ENCODE measurements at places on chromosomes 12 and 14.

- peak; percentile 26 for DNase-seq
These were observed 5.5 kb downstream of the KRT80 start for GRCh38 chr12:52186118-52186840.

DNA sequence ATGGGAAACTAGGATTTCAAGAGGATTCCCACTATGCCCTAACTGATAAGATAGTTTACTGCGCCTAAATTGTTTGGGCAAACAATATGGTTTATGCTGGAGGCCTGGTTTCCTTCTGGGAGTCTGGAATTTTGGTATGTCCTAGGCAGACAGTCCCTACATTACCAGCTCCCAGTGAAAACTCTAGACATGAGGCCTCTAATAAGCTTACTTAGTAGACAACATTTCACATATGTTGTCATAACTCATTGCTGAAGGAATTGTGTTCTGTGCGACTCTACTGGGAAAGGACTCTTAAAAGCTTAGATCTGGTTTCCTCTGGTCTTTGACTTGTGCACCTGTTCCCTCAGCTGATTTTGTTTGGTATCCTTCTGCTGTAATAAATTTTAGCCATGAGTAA lies 18.0 kb upstream of the PRPF39 start:
- DNase-seq, result no peak

GRCh38 chr14:66401449-66402095 lies 84.6 kb upstream of the CCDC196 start:
- DNase-seq, result no peak

DNA sequence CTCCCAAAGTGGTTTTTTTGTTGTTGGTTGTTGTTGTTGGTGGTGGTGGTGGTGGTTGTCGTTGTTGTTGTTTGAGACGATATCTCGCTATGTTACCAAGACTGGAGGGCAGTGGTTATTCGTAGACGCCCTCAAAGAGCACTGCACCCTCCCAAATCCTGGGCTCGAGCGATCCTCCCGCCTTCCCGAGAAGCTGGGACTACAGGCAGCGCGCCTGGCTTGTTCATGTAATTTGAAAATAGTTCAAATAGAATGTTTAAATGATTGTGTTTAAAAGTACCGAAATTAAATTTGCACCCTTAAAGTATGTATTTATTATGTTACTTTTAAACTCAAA lies 439 bp upstream of the ANAPC5 start:
- no peak for DNase-seq

- no peak for DNase-seq
These were observed 166.6 kb downstream of the KITLG start for GRCh38 chr12:88413646-88414045.

DNA sequence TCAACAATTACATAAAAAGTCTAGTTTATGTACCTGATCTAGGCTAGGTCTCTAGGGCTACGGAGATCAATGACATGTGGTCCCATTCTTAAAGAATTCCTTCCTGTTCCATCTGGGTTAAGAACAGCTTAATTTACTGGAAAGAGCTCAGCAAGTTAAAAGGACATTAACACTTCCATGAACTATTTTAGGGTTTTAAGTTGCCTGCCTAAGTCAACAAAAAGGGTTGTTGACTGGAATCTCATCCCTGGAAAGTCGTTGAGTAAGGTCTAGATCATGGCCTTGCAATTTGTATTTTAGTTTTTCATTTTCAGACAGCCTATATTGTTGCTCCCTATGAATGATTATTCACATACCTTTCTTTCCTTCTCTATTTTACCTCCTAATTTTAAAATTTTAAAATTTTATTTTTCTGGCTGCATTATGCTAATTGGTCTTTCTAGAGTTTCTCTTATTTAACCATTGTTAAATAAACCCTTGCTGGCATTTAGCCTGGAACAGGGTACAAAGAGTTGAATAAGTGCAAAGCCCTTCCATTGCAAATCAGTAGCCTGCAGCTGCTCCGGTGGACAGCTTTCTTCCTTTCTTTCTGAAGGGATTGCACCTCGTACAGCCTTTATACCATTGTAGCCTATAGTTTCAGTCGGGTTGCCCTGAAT lies 66.3 kb downstream of the VRK1 start:
- no peak for DNase-seq

- DNase-seq, result no peak
These were observed 14.5 kb upstream of the KICS2 start for GRCh38 chr12:64236549-64236948.

DNA sequence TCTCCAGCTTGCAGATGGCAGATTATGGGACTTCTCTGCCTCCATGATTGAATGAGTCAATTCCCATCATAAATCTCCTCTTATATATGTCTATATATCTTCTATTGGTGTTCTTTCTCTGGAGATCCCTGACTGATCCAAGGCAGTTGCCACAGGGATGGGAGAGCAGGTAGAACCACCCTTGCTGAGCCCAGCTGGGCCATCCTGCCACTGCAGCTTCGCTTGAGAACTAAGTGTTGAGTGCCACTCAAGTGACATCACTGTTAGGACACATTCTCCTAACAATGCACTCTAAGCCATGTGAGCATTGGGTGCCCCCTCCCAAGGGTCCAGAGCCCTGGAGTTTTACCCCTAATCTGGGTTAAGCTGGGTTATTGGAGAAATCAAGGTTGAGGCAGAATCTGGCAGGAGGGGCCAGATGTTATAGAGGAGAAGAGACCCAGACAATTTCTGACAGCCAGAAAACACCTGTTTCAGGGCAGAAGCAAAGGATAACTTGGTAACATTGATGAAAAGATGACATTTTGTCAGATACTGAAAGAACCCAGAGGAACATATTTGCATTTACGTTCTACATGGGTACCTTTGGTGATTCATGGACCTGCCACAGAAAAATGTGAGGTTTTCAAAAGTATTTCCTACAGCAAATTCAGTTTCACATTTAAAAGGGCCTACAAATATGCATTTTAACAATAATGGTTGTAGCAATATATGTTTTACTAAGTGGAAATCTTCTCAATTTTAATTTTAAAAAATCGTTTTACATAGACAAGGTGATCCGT lies 57.2 kb upstream of the MAX start:
- DNase-seq, result no peak

- DNase-seq, result no peak
These were observed 454.9 kb downstream of the LRIG3 start for GRCh38 chr12:58465418-58465817.

DNA sequence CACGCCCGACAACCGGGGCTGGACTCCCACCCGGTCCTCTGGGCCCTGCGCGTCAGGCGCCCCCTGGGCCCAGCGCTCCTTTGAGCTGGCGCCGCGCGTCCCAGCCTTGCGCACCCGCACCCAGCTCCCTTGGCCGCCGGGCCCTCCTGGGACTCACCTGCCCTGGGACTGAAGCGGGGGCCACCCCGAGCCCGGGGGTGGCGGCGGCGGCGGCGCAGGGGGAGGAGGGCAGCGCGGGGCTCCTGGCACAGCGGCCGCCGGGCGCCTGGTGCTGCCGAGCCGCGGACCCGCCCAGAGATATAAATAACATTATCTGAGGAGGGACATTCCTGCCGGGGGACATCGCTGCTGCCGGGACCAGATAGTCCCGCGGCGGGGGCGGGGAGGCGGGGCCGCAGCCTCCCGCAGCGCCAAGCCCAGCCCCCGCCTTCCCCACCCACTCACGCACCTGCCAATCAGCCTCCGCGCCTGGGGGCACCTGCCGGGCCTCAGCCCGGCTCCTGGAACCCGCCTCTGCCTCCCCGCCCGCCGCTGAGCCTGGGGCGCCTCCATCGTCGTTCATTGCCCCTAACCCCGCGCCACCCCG lies at the start of gene SPTB:
Gene SPTB (minus strand): TSS at position 273 of the 586 bp plus-strand sequence. CDS start 56,813 bp downstream, outside the sequence.
- no peak for DNase-seq

DNA sequence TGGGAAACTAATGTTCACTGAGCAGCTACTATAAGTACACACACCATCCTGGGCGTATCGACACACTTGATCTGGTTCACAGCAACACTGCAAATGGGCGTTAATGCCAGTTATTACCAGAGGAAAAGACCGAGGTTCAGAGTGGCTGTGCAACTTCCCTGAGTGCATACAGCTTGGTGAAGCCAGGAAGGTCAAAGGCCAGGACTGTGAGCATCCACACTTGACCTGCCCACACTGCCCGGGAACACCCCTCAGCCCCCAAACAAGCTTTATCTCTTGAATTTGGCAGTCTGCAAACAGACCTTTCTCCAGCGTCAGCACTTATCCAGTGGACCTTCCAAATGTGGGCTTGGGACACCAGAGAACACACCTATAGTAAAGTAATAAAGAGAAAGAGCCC lies 312.6 kb downstream of the BCL11B start:
- no peak for DNase-seq

- peak; percentile 66 for DNase-seq
These were observed 194.2 kb downstream of the ADGRD1 start for GRCh38 chr12:131147894-131148293.

DNA sequence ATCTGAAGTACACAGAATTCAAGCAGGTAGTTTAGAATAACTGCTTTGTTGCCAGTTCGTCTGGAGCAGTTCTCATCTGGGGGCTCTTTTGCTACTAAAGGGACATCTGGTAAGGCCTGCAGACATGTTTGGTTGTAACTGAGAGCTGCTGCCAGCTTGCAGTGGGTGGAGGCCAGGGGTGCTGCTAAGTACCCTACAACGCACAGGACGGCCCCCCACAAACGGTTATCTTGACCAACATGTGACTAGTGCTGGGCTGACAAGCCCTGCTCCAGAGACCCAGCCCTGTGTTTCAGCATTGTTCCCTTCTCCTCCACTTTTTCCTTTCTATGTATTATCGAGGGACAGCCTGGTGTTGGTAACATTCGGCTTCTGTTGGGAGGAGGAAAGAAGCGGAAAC lies 40.8 kb downstream of the FBXO21 start:
- no peak for DNase-seq

DNA sequence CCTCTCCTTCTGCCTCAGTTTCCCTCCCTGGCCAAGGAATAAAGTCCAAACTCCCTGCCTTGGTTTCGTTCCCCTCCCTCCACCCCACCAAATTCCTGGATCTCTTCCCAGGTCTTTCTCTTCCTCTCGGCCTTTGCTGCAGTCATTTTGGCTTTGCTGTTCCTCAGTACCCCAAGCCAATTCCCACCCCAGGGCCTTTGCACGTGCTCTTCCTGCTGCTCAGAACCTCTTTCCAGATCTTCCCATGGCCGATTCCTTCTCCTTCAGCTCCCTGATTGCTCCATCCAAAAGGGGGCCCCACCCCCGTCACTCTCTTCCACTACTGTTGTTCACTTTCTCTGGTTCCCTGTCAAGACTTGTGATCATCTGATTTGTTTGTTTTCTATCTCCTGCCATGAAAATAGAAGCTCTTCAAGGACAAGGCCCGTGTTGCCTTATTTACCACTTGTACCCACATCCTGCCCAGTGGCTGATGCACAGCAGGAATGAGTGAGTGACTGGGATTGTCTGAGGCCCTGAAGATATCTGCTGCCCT lies 3.1 kb downstream of the HNF1A start:
- no peak for DNase-seq

DNA sequence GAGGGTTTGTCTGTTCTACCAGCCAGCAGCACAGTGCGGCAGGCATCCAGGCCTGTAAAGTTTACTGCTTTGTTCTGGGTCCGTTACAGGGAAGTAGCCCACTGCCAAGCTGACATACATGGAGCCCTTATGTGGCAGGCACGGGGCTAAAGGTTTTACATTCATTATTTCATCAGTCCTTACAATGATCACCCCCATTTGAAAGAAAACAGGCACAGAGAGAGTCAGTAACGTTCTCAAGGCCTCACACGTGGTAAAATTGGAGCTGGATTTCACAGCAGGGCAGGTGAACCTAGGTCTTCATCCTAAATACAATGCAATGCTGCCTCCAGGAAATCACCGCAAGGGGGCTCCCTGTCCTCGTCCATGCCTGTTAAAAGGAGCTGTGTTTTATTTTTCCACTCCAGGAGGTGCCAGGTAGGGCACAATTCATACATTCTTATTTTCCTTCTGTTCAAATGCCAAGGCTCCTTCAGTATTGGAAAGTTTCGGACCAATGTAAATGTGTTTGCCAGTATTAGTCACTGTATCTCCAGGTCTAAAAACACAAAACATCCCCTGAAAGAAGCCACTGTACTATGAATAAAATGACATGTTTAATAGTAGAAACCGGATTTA lies 172.2 kb upstream of the GZMB start:
- DNase-seq, result peak; percentile 8

DNA sequence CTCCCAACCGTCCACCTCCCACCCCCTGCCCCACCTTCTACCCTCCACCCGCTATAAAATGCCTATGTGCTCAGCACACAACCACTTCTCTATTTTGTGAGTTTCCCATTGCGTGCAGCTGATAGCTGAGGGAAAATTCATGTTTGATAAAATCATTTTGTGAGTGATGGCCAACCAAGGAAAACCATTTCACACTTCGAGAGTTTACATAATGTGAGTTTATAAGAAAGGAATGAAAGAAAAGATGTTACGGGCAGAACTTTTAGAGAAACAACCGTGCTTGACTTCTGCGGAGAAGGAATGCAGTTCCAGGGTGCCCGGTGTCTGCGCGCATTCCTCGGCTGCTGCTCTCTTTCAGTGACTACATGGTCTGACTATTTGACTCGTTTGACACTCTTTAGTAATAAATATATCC lies 140.9 kb downstream of the EFCAB11 start:
- no peak for DNase-seq

DNA sequence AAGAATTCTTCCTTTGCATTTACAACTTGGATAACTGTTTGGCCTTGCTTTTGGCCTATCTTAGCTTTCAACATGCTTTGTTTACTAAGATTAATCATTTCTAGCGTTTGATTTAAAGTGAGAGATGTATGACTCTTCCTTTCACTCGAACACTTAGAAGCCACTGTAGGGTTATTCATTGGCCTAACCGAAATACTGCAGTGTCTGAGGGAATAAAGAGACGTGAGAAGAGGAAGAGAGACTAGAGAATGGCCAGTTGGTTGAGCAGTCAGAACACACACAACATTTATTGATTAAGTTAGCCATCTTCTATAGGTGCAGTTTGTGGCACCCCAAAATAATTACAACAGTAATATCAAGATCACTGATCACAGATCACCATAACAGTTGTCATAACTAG lies 62.3 kb upstream of the CCDC175 start:
- no peak for DNase-seq

GRCh38 chr12:27821259-27821973 lies 41.4 kb upstream of the MANSC4 start:
- peak; percentile 61 for DNase-seq

DNA sequence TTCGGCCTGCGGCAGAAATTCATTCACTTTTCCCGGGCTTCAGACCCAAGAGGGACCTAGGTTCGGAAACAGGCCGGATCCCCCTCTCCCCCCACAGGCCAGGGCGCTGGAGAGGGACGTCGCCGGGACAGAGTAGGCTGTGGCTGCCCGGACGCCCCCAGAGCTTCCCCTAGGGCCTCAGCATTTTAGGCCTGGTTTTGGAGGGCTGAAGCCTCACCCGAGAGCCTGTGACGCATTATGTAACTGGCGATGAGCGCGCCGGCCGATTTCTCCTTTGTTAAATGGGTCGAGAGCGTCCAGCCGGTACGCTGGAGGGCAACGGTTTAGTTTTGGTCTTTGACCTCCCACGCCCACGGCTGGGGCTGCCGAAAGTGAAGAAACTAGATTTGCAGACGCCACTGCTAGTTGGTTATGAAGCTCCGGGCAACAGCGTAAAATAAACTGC lies 657 bp downstream of the PEBP1 start:
- no peak for DNase-seq

DNA sequence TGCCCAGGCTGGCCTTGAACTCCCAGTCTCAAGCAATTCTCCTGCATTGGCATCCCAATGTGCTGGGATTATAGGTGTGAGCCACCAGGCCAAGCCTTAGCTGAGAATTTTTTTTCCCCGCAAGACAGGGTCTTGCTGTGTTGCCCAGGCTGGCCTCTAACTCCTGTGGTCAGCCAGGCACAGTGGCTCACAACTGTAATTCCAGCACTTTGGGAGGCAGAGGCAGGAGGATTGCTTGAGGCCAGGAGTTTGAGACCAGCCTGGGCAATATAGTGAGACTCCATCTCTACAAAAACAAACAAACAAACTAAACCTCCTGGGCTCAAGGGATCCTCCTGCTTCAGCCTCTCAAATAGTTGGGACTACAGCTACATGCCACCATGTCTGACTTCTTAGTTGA lies 27.3 kb downstream of the DEPDC4 start:
- no peak for DNase-seq

All from HL-60 (cell line).